Occipital lobe (tissue), 3 donors: ENCODE measurements at places on chromosomes 13 and 19. TPM values are rescaled to one million over a fixed set of nuclear protein-coding genes. Genes with fewer than 3 reads are reported as not detected.

Gene CDADC1
- total RNA-seq = 14.8 TPM

Gene CGB1
- not detected for total RNA-seq

Gene LILRB5
- total RNA-seq = 0.16 TPM

Gene SIGLEC5
- total RNA-seq = not detected

Gene COMMD6
- 103 TPM for total RNA-seq

Gene ZNF850
- total RNA-seq = 7.5 TPM

Gene PRRG2
- 0.31 TPM for total RNA-seq

Gene GJA3
- total RNA-seq = 0.16 TPM

Gene RNF6
- 28.5 TPM for total RNA-seq

Gene DENND1C
- not detected for total RNA-seq

Gene PSG11
- total RNA-seq = not detected

Gene FCAR
- total RNA-seq = not detected

Gene ZNF93
- 27.0 TPM for total RNA-seq

Gene ZNF100
- total RNA-seq = 15.1 TPM
